ENCODE measurements at places on chromosomes 12 and 14. TPM values are rescaled to one million over a fixed set of nuclear protein-coding genes. Genes with fewer than 3 reads are reported as not detected.

DUSP6 gene
- total RNA-seq, result 96.7 TPM

RSRC2 gene
- 101 TPM for total RNA-seq

CCDC85C gene
- 6.7 TPM for total RNA-seq

CD163 gene
- total RNA-seq, result not detected

ADGRD1 gene
- 0.84 TPM for total RNA-seq

TC2N gene
- 18.6 TPM for total RNA-seq

ASB2 gene
- total RNA-seq, result 21.1 TPM

NTS gene
- not detected for total RNA-seq

TSPAN9 gene
- 1.0 TPM for total RNA-seq

CISTR gene
- not detected for total RNA-seq

PSMC1 gene
- 185 TPM for total RNA-seq

SLC38A4 gene
- total RNA-seq, result not detected

BDKRB1 gene
- not detected for total RNA-seq

LRRC10 gene
- total RNA-seq, result not detected

YARS2 gene
- 30.5 TPM for total RNA-seq

C12orf60 gene
- total RNA-seq, result 2.2 TPM

TMPO gene
- total RNA-seq, result 326 TPM

KRT83 gene
- not detected for total RNA-seq

DAD1 gene
- total RNA-seq, result 266 TPM

SLC17A8 gene
- not detected for total RNA-seq

NEUROD4 gene
- not detected for total RNA-seq

HELB gene
- 21.4 TPM for total RNA-seq

APOLD1 gene
- total RNA-seq, result 5.2 TPM

RAD51AP1 gene
- 35.8 TPM for total RNA-seq

AQP2 gene
- not detected for total RNA-seq

MGST1 gene
- total RNA-seq, result not detected

OAS1 gene
- total RNA-seq, result 28.0 TPM

MLEC gene
- total RNA-seq, result 149 TPM

TAS2R42 gene
- total RNA-seq, result not detected

KRT72 gene
- total RNA-seq, result not detected

GSC gene
- total RNA-seq, result not detected

KRT1 gene
- total RNA-seq, result not detected

PMEL gene
- not detected for total RNA-seq

Data from activated CD4-positive, alpha-beta T cell treated with anti-CD3 and anti-CD28 coated beads, Interleukin-2, amount 10 ng/mL, durations not matched to agents 24 days and 14 days (primary cell).